ENCODE measurements at places on chromosomes 3 and 15.

DNA sequence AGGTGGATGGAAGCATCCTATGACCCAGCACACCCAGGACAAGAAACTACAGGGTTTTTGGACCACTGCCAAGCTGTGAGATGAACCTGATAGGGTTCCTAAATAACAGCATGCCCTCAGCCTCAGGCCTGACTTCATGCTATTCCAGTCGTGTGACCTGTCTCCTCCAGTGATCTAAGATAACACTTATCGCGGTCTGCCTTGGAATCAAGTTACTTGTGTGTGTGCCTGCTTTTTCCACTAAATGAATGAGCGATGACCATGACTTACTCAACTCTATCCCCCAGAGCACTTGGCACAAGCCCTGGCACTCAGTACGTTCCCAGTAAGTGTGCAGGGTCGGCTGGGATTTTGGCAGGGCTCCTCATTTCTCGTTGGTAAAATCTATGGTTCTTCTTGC, 172.7 kb upstream of the TP63 start:
- no peak for DNase-seq

DNA sequence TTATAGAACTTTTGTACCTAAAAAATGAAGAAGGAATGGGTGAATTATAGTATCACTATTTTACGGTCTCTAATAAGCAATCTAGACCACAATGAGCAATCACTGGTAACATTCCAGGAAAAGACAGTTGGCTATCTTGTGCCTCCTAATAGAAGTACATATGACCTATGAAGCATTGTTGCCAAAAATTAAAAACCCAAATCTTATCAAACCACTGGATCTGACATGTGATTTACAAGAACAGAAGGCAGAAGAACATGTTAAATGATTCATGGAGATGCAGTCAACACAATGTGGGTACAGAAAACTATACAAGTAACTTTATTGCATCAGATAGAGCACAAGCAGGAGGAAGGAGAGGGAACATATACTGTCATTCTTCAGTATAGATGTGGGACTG, 14.5 kb upstream of the HYKK start:
- no peak for DNase-seq

GRCh38 chr15:69677403-69677802, 224.8 kb downstream of the RPLP1 start:
- DNase-seq: no peak

GRCh38 chr3:79018671-79019136, 749.1 kb downstream of the ROBO1 start:
- no peak for DNase-seq

DNA sequence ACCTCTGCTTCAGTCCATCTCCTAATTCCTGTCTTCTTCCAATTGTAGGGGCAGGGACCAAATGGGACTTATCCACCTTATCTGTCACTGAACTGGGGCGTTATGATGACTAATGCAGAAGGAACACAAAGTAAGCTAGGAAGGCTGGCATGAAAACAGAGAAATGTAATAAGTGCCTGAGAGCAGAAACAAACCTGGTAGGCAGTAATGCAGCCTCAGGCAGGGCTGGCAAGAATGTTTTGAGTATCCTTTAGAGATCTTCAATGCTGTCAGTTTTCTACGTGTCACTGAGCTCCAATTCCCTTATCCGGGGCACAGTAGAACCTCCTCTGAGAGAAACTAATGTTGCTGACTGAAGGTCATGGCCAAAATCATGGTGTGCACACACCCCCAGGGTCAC, 246.2 kb upstream of the TBL1XR1 start:
- no peak for DNase-seq

DNA sequence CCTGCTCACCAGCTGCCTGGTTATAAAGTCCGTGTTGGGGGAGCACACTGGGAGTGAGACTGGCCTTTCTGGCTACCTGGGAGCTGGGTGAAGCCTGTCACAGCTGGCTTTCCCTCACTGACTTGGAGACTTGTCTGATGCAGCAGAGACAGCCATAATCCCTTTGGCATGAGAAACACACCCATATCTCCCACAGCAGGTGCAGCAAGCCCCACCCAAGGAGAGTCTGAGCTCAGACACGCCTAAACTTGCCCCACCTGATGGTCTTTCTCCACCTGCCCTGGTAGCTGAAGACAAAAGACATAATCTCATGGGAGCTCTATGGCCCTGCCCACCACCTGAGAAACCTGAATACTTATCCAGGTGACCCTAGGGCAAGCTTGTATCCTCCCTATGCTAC, 54.8 kb downstream of the NMD3 start:
- DNase-seq: peak; percentile 64

DNA sequence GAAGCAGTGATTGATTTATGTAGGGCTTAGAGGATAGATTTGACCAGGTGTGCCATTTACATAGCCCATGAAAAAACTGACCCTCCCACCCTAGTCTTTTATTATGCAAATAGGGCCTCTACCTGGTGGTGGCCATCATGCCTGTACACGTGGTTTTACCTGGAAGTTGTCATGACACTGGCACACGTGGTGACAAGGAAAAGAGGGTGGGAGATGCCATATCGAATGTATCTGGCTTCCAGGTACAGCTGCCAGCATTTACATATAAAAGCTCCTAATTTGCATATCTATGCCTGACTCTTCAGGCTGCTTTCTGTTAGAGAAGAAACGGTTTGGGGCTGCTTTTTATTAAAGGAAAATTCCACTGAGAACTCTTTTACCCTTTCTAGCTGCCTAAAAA, 35.0 kb upstream of the DNAJC13 start:
- no peak for DNase-seq

DNA sequence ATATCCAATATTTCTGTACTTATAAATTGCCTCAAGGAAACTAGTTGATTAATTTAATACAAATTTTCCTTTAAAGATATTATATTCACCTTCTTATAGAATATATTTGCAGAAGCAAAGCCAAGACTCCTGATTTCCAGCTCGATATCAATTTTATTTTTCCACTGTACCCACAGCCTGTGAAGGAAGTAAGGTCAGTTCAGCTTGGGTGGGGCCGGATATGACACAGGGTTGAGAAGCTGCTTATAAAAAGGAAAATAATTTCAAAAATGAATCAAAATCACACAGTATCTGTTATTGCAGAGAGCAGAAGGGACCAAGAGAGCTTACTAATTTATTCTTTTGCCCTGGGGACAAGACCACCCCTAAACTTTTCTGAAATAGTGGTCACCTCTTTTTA, 491.4 kb downstream of the TUSC7 start:
- DNase-seq: no peak

DNA sequence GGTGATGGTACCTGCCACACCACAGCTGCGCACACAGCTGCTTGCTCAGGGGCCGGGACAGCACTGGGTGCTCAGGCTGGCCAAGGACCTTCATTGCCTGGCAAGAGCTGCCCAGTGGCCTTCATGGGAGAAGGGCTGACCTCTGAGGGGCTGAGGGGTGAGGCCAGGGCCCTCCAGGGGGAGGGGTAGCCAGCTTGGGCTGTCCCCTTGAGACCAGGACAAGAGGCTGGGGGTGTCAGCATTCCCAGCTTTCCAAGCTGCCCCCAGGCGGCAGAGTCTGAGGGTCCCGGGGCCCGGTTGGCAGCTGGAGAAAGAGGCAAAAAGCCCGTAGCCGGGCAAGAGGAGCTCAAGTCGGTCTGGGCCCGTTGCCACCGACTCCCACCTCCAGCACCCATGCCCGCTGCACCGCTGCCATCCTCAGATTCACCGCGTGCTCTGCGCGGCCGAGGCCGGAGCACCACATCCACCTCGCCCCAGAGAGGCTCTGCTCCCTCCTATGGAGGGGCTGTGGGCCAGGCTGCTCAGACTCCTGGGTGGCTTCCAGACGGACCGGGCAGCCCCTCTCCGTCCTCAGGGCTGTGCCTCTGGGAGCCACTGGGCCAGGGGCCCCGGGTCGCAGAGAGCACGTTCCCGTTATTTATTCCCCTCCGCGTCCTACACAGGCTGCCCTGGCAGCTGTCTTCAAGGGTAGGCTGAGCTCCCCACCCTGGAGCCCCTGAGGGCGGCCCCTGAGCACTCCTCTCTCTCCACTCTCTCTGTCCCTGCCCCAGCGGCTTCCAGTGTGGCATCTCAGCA, 51.5 kb downstream of the PLXNA1 start:
- DNase-seq: no peak

GRCh38 chr3:15205934-15206661, at the start of gene CAPN7:
TSS of gene CAPN7 (plus strand) at chr3:15206246. CDS start at chr3:15206496, 250 bp downstream.
- no peak for DNase-seq

- no peak for DNase-seq
These were observed 23.6 kb downstream of the TLNRD1 start for GRCh38 chr15:81024265-81024872.

- DNase-seq: no peak
These were observed 787 bp upstream of the SLMAP start for GRCh38 chr3:57755368-57755675.

DNA sequence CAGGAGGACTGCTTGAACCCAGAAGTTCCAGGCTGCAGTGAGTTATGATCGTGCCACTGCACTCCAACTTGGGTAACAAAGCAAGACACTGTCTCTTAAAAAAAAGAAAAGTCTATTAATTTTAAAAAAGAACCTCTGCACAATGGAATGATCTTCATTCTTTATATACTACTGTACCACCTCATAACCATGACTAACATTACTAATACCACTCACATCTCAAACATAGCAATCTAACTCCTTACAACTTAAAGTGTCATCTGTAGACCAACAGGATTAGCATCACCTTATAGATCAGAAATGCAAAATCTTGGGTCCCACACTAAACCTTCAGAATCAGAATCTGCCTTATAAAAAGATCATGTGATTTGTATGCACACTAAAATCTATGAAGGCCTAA, 48.8 kb upstream of the MAP4 start:
- no peak for DNase-seq

GRCh38 chr3:88617283-88617682, 467.5 kb downstream of the C3orf38 start:
- no peak for DNase-seq

DNA sequence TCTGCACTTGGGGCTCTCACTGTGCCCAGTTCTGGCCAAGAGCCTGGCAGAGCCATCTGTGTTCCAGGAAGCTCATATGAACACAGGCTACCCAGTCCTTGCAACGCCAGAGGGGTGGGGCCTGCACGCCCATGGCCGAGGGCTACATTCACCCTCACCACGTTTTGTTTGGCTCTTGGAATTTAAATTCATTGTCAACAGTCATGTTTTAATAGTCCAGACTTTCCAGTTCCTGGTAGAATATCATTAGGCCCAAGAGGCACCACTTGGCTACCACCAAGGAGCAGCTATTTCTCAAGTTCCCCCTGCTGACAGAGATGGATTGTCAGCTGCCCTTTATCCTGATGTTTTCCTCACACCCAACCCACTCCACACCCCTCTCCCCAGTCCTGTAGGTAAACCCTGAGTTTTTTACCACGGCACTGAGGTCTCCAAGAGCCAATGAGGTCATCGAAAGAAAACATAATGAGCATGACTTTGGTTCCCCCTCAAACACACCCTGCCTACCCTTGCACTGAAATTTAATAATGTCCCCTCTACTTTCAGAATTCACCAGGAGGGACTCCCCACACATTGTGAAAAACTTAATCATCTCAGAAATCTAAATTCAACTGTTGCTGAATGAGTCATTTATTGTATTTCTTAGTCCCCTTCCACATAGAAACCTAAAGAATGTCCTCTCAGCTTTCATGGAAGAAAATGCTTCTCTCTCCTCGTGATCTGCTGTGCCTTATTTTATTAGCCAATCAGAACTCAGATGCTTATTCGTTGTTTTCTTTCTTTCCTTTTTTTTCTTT, 125.1 kb downstream of the SHQ1 start:
- DNase-seq: no peak

DNA sequence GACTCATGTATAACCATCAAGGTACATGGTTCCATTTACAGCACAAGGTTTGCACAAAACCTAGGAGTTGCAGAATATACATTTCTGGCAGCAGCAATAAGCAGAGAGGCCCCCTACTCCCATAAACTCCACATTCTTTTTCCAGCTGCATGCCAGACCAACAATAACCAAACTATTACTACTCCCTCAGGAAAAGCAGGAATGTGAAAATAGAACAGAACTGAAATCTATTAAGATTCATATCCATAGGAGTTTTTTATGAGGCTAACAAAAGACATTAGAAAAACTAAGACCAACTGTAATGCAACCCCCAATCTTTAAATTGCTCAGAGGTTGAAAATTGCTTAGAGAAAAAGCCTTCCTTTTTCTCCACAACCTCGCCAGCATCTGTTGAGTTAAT, 27.6 kb upstream of the TOP2B start:
- no peak for DNase-seq
